Stimulated activated CD4-positive, alpha-beta T cell treated with anti-CD3 and anti-CD28 coated beads, Interleukin-2, amount 100 ng/mL, for 48 hours (primary cell): ENCODE measurements at places on chromosomes 4 and X.

DNA sequence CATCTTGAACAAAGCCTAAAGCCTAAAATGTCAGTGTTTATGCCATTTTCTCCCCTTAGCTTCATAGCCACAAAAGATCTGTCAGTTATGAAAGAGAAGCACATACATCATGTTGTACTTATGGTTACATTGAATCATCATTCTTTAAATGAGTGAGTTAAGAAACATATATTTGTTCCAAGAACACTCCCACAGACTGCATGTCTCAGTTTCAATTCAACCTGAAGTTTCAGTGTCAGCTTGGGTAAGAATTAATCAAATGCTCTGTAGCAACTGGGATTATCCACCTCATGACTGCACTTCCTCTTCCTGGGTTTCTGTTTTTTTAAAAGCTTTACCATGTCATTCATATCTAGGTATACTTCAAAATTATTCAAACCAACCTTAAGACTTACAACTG is 3.9 kb upstream of the TMPRSS11B start:
- DNase-seq, result peak; percentile 7

- no peak for DNase-seq
Observed at GRCh38 chrX:110421500-110422455, 63.1 kb downstream of the RTL9 start.

DNA sequence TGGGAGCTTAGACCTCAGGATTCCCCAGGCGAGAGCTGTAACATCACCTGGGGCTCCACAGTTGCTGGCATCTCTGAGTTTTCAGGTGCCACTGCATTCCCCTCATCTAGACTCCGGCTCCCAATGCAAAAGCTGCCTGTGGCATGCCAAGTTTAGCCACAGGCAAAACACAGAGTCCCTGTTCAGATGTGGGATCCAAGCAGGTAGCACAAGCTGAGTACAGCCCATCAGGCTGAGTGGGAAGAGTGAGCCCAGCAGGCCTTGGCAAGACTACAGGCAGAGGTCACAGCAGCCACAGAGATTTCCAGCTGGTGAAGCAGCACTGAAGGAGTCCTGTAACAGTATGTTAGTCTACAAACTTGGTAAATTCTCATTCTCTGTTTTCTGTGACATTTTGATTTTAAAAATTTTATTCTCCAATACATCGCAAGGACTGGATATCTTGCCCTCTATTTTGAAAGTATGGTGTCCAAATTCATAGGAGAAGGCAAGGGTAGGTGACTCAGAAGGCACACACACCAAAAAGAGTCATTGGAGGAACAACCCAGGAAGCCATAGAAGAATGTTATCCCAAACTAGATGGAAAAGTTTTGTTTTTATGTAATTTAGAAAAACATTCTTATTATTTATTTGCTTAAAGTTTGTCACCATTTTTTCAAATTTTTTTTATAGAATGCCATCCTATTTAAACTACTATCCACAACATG is 13.6 kb upstream of the CXCL2 start:
- no peak for DNase-seq

DNA sequence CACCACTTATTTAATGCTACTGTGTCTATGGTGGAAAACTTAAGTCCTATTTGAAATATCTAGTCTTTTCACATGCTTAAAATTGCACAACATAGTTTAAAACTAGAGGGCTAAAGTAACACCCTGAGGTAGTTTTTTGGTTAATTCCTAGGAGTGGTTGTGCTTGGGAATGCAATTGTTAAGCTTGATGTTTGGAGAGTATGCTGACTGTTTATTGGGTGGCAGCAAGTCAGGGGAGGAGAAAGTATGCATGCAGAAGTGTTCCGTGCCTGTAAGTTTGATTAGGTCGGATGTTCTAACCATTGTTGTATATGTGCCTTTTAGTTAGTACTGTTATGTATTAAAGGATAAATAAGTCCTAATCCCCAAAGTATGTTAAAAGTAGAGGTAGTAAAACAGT is 40.5 kb downstream of the CXCL8 start:
- no peak for DNase-seq

DNA sequence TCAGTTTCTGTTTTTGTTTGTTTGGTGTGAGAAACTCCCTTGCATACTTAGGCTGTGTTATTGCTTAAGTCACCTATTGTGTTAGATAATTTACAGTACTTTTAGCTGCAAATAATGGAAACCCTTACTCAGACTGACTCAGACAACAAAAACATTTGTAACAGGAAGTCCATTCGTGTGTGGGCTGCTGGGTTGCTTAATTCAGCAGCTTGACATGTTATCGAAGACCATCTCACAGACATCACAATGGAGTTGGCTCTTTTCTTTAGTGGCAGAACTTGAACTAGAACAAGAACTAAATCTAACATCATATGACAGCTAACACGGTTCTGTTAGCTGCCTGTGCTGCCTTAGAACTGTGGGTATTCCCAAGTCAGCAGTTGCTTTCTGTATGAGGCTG is 9.9 kb upstream of the GABRE start:
- no peak for DNase-seq

DNA sequence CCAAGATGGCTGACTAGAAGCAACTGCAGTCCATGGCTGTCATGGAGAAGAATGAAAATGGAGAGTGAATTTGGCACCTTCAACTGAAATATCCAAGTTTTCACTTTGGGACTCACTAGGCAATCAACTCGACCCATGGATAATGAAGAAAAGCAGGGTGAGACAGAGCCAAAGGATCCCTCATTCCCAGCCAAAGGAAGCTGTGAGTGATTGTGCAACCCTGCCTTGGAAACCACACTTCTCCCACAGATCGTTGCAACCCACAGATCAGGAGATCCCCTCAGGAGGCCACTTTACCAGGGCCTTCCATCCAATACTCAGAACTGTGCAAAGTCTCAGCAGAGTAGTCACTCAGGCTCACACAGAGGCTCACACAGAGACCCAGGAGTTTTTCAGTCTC is 4.5 kb downstream of the CFAP299 start:
- no peak for DNase-seq

GRCh38 chr4:124133753-124134152 is 578.8 kb downstream of the ANKRD50 start:
- no peak for DNase-seq

GRCh38 chr4:13483136-13483767 is 888 bp downstream of the RAB28 start:
- DNase-seq, result no peak

GRCh38 chr4:926538-926937 is 5.6 kb downstream of the GAK start:
- DNase-seq, result no peak

GRCh38 chr4:84529169-84529751 is 30.2 kb upstream of the NKX6-1 start:
- no peak for DNase-seq

GRCh38 chrX:137052643-137053235 is 18.9 kb upstream of the GPR101 start:
- DNase-seq, result no peak

GRCh38 chr4:1793496-1793840 is 375 bp downstream of the FGFR3 start:
- DNase-seq, result peak; percentile 14

- no peak for DNase-seq
Observed at GRCh38 chrX:154482786-154483185, 3.6 kb downstream of the UBL4A start.

DNA sequence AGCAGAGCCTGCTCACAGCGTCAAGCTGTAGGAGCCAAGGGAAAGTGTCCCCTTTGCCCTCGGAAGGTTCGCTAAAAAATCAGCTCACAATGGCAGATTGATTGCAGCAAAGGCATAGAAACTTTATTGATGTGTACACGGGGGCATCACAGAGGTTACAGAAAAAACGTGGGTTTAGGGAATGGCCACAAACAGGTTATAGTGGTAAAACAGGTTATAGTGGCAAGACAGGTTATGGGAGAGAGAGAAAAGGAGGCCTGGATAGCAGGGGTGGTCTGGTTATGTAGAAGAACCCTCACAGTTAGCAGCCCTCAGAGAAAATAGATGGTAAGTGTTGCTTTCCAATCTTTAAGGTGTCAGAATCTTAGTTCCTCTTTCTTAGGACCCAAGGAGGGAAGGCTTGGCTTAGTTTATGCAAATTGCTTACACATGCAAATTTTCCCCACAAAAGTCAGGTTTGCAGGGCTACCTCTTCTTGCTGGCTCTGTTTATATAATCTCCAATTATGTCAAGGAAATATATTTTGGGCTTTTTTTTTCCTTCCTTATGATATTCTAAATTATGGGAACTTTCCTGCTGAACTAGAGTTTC is 113.7 kb downstream of the BMP15 start:
- no peak for DNase-seq

GRCh38 chr4:73718375-73719373 is 21.7 kb upstream of the CXCL8 start:
- no peak for DNase-seq

DNA sequence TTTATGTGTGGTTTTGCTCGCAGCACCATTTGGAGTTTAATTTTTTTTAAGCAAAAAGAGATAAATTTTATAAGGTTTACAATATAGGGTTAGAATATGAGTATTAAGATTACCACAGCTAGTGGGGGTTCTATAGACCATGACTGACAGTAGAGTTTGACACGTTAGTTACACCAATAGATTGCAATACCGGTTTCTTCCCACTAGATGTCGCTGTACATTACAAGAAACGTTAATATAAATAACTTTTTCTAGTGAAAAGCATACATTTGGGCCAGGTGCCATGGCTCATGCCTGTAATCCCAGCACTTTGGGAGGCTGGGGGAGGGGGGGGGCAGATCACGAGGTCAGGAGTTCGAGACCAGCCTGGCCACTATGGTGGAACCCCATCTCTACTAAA is 433.6 kb downstream of the MAGEB5 start:
- DNase-seq, result no peak

DNA sequence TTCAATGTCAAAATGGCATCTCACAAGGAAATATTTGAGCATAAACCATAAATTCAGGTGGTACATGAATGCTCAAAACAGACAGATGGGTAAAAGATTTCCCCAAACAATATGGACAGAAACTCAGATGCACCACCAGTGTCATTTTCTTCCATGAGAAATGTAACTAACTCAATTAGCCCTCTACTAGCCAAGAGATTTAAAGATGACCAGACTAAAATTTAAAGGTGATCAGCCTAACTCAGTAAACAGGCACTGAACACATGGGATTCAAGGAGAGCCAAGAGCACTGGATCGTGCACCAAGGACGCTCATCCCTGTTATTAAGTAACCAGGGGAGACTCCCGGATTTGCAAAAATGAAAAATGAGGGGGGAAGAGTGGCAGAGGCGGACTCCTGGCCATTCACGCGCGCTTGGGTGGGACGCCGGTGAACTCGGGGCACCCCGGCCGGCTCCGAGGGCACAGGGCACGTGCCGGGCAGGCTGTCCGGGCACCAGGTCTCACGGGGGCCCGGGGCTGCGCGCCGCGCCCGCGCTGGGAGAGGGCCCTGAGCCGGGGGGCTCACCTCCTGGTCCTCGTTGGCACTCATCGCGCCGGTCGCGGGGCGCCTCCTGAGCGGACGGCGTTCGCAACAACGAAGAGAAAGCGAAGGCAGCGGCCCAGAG is 490 bp downstream of the RWDD4 start:
- DNase-seq, result no peak

DNA sequence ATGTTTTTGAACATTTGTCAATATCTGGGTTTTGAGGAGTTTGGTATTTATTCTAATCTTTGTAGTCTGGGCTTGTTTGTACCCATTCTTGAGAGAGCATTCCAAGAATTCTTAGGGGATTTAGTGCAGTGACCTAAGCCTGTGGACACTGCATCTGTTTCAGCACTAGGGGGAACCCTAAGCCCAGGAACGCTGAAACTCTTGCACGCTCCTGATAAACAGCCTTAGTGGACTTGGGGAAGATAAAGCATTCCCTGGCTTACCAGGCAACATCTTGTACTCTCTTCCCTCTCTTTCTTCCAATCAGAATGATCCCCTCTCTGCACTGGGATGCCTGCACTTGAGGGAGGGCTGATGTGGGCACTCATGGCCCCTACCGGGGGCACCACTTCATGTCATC is 654.9 kb upstream of the HTR2C start:
- no peak for DNase-seq

DNA sequence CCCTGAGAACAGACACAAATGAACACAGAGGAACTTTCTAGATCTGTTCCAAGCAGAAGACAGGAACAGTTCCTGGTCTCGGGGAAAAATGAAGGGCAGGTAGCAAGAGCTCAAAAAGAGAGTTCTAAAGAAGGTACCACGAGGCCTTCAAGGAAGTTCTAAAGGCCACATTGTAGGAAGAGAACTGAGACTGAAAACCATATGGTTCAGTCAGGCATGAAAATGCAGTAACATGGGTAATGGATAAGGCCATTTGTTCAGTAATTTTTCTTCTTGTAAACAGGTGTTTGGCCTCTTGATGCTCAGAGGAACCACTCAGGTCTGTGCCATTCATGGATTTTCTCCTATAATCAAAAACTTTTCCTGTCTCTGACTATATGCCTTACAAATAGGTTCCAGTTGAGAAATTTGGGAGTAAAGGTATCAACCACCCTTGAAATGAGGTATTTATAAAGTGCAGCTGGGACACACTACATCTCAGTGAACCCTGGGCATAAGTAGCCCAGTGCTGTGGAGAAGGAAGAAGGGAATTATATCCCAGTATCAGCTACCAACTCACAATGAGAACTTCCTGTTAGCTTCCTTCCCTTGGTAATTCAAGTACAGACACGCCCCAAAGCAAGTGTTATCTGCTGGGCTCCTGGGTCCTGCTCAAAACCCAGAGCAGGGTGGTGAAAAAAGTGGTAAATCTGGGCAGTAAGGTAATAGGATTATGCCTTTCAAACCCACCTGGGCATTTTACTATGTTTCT is 277.9 kb downstream of the KLHL13 start:
- DNase-seq, result no peak

GRCh38 chr4:27009539-27009938 is 148.9 kb downstream of the STIM2 start:
- DNase-seq, result no peak

DNA sequence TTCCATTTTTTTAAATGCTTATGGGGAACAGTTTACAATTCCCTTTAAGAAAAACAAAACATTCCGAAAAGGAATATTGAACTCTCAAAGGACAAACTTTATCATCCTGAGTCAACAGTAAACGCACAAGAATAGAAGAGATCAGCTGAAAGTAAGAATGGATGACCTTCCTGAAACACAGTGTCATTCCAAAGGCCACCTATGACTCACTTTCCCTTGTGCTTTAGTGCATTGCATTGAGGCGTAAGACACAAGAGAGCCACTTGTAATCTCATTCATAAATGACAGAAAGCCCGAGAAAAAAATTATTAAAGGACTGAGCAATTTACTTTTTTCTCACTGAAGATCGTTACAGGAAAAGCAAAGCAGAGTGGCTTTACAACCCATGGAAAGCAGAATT is 1062.4 kb upstream of the DIAPH2 start:
- DNase-seq, result no peak

DNA sequence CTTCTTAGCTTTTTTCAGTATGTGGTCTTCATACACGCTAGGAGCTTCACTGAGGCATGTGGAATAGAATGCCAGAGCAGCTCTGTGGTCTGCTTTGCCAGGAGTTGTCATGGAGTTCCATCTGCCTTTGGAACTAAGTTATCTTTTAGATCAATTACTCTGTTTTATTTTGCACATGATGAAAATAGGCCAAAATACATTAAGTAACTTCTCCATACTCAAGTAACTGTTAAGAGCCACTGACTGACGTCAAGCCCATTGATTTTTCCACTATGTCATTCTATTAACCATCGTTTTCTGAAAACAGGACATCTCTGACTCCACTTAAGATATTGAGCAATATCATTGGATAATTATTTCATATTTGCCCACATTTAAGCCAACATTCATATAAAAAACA is 415.1 kb upstream of the MAD2L1 start:
- no peak for DNase-seq
